GM23248 (cell line): ENCODE measurements at places on chromosomes 4 and X. TPM values are rescaled to one million over a fixed set of nuclear protein-coding genes. Genes with fewer than 3 reads are reported as not detected.
A peak's percentile ranks its signal among the peaks of the same experiment; 100 is the strongest.

- no peak for DNase-seq
Measured at GRCh38 chr4:138789796-138790195, 225.8 kb upstream of the NOCT start.

DNA sequence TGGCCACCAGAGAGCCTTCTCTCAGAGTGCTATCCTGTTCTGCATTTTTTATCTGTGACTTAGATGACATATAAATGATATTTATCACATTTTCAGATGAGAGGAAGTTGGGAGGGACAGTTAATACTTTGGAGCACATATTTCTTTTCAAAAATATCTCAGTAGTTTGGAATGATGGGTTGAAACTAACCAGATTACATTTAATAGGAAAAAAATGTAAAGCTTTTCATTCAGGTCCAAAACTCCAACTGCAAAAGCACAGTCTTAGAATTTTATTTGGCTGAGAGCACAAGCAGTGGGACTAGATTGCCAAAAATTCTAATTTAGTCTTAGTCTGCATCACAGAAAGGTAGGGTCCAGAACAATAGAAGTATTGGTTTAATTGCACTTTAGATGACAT is 248.2 kb upstream of the TEX13A start:
- no peak for DNase-seq

The RASGEF1B gene
- not detected in 2 replicates for total RNA-seq

- no peak for DNase-seq
Measured at GRCh38 chr4:118904935-118905334, 16.3 kb downstream of the SYNPO2 start.

GRCh38 chr4:68218044-68218443 is 27.4 kb downstream of the TMPRSS11B start:
- DNase-seq: peak; percentile 33

The CFI gene
- 0.22 TPM in 1 of 2 replicates, not detected in the other for total RNA-seq

- peak; percentile 60 for DNase-seq
Measured at GRCh38 chrX:19886883-19887531, 393 bp downstream of the SH3KBP1 start.

The LGI2 gene
- not detected in 2 replicates for total RNA-seq

GRCh38 chrX:54246866-54247265 is 63.8 kb upstream of the FAM120C start:
- DNase-seq: peak; percentile 43

The DMRTC1B gene
- not detected in 2 replicates for total RNA-seq

The AIMP1 gene
- 45.5 and 45.9 TPM in 2 replicates for total RNA-seq
